NCI-H510A treated with DMSO at 0.1 percent for 48 hours (cell line): ENCODE measurements at places on chromosomes 2 and 18.
A peak's percentile ranks its signal among the peaks of the same experiment; 100 is the strongest.

- no peak for DNase-seq
Measured at GRCh38 chr2:97267411-97268074, 154.6 kb downstream of the ANKRD36 start.

DNA sequence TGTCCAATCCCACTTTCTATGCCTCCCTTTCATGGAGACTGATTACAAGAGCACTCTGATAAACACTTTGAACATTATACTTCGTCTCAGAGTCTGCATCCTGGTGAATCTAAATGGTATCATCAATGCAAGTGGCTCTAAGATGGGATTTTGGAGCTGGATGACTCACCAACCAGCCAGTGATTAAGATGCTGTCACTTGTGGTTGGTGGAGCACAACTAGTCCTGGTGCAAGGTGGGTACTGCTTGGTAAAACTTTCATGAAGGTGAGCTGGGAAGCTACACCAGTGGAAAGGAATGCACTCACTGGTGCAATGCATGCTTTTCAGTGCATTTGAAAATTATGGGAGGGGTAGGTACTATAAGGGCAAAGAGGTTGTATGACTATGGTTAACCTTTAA lies 137.7 kb upstream of the TRIB2 start:
- DNase-seq = no peak

- no peak for DNase-seq
Measured at GRCh38 chr2:99695944-99696253, 206.1 kb upstream of the REV1 start.

- DNase-seq = no peak
Measured at GRCh38 chr2:236223675-236224074, 40.5 kb downstream of the ASB18 start.

- DNase-seq = no peak
Measured at GRCh38 chr2:190149908-190150307, 87.4 kb upstream of the MSTN start.

DNA sequence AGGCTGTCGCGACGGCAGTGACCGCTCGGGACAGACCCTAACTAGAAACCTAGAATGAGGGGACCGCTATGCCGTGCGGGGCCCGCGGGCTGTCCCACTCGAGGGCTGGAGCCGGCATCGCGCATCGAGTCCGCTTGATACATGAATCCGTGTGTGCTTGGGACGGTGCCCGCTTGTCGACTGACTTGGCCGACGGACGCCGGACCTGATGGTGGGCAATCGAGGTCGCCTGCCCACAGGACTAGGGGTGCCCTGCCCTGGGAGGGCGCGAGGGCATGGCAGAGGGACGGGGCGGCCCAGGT lies 749 bp upstream of the PTMA start:
- DNase-seq = no peak

GRCh38 chr2:65863713-65864112 lies 431.3 kb upstream of the SPRED2 start:
- no peak for DNase-seq

GRCh38 chr2:234111523-234111922 lies 61.0 kb downstream of the SPP2 start:
- DNase-seq = no peak

GRCh38 chr2:84527137-84528129 lies 11.1 kb downstream of the DNAH6 start:
- no peak for DNase-seq

- DNase-seq = no peak
Measured at GRCh38 chr2:36748166-36748565, 51.7 kb downstream of the VIT start.

GRCh38 chr2:3212984-3213383 lies 164.6 kb downstream of the EIPR1 start:
- no peak for DNase-seq

DNA sequence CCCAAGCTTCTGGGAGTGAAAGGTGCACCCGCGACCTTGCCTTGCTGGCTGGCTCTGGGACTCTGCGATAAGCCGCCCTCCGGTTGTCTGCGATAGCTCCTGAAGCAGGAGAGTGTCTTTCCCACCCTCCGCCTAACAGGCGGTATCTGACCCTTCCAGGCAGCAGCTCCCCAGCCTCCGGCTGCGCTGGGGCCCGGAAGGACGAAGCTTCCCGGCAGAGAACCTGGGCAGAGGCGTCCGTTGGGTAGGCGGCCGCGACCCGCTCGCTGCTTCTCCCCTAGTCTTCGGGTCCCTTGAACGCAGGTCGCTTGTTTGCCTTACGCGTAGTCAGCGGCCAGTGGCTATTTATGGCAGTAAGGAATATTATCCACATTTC lies 446 bp upstream of the RHBDD1 start:
- peak; percentile 68 for DNase-seq

DNA sequence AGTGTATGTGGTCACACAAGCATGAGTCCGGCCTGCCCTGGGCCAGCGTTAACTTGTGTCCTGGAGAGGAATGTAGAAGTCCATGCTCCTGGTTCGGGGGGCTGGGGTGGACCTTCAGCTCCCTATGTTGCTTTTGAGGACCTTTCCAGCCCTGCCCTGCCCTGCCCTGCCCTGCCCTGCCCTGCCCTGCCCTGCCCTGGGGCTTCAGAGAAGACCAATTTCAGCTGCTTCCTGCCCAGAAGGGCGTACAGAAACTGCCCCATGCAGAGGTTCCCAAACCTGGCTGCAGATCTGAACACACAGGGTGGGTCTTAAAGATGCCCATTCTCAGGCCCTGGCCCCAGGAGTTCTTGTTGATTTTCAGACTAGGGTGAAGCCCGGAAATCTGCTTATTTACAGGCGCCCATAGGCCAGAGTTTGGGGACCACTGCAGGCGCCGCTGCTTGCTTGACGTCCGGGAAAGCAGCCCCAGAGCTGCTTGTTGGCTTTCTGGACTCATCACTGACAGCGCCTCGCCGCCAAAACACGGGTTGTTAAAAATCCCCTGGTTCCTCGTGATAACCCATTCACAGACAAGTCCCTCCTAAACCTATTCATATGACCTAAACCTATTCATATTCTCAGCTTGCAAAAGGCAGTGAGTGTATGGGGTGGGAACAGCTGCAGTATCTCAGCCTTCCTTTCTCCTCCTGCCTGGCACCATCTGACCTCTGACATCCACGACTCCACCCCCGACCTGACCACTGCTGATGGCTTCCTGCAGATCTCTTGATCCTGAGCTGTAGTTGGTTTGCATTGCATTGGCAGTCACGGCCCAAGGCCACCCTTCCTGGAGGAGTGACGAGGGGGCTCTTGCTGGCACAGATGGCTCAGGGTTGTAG lies 198.3 kb downstream of the GLI2 start:
- no peak for DNase-seq

DNA sequence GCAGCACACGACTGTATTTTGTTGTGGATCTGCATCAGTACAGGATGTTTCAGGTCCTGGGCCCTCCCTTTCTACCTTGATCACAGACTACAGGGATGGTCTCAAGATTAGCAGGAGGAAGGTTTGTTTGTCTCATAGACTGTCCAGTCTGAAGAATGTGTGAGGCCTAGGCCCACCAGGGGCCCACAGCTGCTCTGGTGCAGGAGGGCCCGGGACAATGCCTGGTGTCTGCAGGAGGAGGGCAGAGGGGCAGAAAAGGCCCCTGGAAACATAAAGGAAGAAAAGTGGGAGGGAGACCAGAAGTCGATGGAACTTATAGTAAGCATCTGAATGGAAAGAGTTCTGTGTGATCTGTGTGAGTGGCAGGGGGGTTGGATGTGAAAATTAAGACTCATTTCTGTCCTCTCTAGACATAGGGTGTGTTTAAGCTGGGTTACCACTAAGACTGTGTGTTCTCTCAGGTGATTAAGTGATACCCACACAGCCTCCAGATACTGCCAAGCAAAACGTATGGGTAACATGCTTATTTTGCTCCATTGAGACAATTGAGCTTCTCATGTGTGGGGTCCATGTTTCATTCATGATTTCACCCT lies 33.4 kb upstream of the LPIN2 start:
- no peak for DNase-seq

- no peak for DNase-seq
Measured at GRCh38 chr18:25223211-25223610, 128.8 kb downstream of the ZNF521 start.

- no peak for DNase-seq
Measured at GRCh38 chr18:9380101-9380500, 45.5 kb downstream of the TWSG1 start.

- no peak for DNase-seq
Measured at GRCh38 chr2:181399027-181399426, 58.2 kb upstream of the ITGA4 start.

GRCh38 chr2:27965841-27966240 lies 75.3 kb downstream of the BABAM2 start:
- DNase-seq = no peak

DNA sequence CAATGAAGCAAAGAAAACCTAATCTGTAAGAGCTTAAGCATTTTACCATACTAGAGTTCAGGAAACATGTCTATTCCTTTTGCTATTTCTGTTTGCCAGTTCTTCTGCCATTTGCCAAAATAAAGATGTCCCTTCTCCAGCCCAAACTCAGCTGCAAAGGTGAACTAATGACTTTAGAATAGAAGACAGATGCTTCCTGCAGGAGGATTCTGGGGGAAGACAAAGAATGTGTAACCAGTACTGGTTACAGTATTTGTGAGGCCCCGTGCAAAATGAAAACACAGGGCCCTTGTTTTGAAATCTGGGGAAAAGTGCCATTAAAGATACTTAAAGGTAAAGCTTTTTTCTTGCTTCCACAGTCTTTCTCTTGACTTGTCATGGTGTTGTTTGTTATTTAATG lies 34.3 kb upstream of the MTX2 start:
- no peak for DNase-seq

DNA sequence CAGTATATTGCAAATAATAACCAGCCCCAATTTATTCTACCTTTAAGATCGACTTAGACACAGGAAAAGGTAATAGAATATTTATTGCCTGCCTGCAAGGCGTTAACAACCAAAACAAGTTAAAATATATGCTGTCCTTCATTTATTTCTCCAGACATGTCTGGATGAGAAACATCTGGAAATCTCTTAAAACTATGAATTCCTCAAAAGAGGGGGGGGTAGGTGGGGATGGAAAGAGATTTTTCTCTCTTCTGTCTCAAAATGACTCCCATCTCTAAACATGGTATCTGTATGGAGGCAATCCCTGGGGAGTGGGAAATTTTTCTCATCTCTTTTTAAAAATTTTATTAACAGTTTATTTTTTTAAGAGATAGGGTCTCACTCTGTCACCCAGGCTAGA lies 113.0 kb downstream of the CDH2 start:
- no peak for DNase-seq

GRCh38 chr2:128610496-128610895 lies 291.8 kb upstream of the HS6ST1 start:
- DNase-seq = no peak

DNA sequence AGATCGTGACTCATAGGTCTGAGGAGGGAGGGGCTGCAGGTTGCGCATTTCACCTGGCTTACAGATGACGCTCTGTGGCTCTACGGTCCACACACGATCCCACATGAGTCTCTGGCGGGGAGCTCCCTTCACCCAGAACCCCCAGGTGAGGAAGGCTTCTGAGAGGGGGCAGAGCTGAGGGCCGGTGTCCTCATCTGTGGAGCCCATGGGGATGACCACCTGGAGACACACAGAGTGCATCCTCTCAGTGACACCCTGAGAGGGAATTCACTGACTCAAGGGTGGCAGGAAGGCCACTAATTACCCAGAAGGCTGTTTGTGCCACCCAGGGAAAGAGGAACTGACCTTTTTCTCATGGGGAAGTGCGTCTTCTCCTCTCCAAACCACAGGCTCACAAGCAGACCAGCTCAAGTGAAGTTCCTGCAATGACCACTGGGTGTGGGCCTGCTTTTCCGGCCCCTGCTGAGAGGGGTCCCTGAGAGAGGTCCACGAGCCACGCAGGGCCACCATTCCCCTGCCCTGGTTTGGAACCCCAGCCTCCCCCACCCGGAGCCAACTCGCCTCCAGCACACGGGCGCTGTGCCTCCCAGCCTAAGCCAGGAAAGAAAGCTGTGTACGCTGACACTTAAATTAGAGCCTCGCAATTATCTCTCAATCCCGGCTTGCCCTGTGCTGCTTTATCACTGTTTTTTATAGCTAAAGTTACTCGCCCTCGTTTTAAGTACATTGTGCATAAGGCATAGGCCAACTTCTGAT lies 114.1 kb downstream of the BCL11A start:
- no peak for DNase-seq

DNA sequence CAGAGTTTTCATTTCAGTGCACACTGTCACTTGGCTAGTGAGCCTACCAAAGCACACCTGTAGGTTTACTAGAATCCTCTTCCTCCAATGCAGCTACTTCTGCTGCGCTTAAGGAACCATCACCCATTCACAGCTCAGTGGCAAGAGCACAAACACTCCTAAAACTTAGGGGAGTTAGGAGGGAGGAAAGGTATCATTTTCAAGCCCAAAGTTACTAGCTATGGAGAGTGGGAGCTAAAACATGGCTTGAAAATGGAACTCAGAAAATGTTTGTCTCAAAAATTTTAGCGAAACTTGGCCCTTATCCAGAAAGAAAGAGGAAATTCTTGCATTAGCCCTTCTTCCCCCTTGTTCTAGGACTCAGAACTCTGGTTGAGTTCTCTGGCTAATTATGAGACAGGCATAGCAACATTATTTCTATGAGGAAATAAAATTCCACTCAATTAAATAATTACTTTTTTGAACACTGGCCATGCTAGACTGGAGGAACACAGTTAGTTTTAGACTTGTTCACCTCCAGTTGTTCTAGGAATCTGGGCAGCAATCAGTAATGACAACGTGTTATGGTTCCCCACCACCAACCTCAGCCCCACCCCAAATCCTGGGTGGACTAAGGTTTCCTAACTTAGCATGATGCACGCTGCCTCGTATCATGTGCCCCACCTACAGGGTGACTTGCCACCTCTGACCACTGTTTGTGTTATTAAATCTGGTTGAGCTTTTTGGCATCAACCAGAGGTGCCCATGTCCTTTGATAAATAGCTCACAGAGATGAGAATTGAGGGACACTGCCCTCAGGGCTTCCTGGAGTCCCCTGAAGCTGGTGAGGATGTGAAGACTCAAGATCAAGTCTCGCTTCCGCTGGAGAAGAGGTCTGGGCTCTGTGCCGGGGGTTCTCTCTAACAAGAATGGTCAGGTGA lies 32.8 kb downstream of the LPIN2 start:
- no peak for DNase-seq

GRCh38 chr2:53969285-53969967 lies 1.4 kb downstream of the PSME4 start:
- peak; percentile 47 for DNase-seq

- no peak for DNase-seq
Measured at GRCh38 chr2:202116691-202117090, 43.6 kb downstream of the KIAA2012 start.

DNA sequence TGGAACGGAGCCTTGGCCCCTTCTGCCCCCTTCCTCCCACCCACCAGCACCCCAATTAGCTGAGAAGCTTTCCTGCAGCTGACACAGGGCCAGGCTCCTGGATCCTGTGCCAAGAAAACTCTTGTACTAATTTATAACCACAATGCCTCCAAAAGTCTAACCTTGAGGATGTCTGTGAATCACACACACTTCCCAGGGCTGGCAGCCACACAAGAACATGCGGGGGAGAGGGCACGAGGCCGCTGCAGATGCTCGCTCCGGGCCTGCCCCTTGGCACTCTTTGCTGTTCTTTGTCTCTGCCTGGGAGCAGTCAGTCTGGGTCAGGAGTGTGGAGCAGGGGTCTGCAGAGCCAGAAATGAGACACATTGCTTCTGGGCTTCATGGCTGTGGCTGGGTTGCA lies 62.7 kb upstream of the KIF5C start:
- DNase-seq = no peak
